ENCODE measurements at places on chromosomes 7 and 10.

DNA sequence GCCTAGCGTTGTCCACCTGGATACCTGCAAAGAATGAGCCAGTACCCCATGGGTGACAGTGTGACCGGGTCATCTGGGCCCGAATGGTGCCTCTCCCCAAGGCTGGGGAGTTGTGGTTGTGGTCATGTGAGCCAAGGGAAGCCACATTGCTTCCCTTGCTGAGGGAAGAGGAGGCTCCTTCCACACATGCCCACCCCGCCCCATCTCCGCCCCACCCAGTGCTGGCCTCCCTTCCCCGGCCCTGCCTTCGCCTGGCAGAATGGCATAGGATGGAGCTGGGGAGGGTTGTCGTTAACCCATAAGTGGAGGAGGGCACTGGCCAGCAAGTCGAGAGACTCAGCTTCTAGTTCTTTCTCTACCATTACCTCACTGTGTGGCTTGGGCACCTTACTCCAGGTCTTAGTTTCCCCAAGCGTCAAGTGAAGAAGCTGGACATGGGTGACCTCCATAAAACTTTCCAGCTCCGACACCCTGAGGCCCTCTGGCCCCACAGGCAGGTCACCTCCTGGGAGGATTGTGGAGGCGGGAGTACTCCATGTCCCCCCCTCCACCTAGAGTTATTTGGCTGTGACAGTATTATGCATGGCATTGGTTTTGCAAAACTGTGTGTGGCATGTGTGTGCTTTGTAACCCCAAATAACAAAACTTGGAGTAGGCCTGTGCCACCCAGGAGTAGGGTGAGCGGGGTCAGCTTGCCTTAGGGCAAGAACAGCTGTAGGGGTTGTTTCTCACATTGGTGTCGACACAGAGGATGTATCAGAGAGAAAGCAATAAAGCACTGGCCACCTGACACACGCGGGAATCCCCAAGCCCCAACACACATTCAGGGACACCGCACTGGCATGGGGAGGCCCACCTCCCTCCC lies 90.5 kb upstream of the MACROH2A2 start:
- DNase-seq: no peak

DNA sequence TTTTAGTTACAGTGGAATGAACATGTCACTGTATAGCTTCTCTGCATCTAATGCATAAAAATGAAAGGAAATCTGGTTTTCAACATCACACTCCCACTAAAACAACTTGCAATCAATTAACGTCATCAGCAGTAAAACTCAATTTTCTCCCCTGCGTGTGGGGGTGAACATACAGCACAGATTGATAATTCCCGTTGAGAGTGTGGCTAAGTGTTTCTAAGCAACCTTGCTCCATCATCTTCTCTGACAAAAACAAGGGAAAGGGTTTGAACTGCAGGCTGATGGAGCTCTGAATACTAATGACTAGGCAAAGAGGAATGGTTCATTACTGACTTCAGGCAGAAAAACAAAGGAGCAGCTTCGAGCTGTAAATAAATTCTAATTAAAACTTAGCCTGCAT lies 238.3 kb downstream of the PARD3 start:
- DNase-seq: no peak

DNA sequence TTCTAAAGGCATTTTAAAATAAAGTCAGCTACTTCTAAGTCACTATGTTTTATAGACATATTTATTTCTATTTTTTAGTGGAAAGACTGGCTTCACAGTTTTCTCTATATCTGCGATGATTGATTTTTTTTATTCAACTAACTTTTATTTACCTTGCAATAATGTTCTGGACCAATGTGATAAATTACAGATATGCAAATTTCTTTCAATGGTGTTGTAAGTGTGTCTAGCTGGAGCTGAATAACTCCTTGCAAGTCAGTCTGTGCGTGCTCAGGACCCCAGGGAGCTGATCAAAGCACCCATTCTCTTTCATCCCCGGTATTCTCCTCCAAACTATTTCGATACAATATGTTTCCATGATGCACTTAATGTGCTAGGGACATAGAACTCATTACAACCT lies 9.7 kb downstream of the PTF1A start:
- no peak for DNase-seq

GRCh38 chr7:70092314-70093204 lies 494.3 kb downstream of the AUTS2 start:
- peak; percentile 1 for DNase-seq
